NCI-H1048 (cell line): ENCODE measurements at places on chromosomes 2 and 18.

DNA sequence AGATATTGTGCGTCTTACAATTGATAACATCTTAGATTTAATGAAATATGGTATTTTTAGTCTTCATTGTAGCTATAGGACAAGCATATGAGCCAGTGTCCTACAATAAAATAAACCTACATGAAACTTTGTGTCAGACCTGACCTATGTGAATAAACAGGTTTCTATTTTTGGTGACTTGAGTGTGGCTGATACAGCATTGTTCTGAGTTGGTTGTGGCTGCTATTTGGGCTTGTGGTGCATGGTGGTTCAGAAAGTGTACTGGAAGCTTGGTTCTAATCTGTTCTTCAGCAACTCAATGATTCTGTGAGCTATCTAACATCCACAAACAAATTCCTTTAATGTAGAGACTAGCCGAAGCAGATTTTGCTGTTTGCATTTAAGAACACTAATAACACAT is 64.9 kb upstream of the MAP2 start:
- no peak for DNase-seq

GRCh38 chr2:99841749-99842148 is 300.6 kb downstream of the AFF3 start:
- no peak for DNase-seq

DNA sequence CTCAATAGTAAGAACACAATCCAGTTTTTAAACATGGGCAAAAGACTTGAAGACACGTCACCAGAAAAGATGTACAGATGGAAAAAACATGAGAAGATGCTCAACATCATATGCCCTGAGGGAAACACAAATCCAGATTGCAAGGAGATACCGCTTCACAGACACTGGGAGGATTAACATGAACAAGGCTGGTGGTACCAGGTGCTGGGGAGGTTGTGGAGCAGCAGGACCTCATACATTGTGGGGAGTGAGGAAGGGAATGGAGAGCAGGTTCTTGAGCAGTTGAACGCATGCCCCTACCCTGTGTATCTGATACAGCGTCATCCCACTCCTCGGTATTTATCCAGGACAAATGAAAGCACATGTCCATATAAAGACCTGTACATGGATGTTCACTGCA is 72.1 kb downstream of the ARHGEF4 start:
- DNase-seq: no peak

GRCh38 chr2:239157269-239157668 is 243.6 kb downstream of the HDAC4 start:
- DNase-seq: no peak

GRCh38 chr2:241391892-241392665 is 36.0 kb downstream of the FARP2 start:
- no peak for DNase-seq
